NCI-H510A treated with DMSO at 0.1 percent for 48 hours (cell line): ENCODE measurements at places on chromosomes 5 and 9.

DNA sequence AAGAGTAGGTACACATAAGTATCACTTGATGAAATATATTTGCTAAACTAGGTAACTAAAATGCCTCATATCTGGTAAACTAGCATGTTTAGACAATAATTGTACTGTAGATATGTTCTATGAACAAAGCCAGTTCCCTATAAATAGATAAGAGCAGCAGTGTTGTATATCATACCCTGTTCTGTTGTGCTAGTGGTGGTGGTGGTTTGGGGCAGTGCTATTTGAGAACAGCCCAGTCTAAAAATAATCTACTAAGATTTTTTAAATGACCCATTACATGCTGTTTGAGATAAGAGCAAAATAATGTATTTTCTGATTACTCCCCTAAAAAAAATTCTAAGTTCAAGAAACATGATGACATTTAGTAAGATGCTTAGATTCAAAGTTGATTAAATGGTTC is 829.2 kb upstream of the DMAC1 start:
- DNase-seq: no peak

- no peak for DNase-seq
These were observed 101.9 kb downstream of the DIRAS2 start for GRCh38 chr9:90540734-90541133.

GRCh38 chr5:52065182-52065581 is 681.9 kb downstream of the ISL1 start:
- no peak for DNase-seq

DNA sequence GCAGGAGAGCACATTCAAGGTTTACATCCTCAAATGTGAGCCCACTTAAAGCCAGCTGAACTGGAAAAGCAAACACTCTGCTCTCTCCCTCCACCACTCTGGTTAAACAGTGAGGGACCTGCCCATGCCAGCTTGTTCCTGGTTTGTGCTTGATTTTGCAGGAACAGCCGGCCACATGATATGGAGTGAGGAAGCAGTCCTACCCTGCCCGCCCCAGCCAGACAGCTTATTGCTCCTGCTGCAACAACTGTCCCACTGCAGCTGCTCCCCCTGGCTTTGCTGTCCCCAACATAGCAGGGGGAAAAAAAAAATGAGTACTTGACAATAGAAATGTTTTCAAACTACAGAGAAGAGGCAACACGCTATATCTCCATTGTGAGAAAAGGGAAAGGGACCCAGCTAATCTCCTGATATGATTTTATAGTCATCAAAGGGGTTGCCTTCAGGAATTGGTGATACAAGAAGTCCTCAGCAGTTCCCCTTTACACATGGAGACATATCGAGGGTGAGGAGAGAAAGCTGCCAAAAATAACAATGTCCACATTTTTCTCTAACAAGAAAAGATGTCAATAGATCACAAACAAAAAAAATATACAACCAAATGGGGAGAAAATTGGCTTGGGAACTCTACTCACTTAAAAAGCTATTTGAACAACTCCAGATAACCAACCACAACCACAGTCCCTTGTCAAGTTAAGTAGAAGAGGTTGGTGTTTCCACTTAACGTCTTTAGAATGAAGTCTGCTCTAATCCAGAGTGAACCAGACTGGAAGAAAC is 4.6 kb downstream of the MYO10 start:
- DNase-seq: peak; percentile 98

DNA sequence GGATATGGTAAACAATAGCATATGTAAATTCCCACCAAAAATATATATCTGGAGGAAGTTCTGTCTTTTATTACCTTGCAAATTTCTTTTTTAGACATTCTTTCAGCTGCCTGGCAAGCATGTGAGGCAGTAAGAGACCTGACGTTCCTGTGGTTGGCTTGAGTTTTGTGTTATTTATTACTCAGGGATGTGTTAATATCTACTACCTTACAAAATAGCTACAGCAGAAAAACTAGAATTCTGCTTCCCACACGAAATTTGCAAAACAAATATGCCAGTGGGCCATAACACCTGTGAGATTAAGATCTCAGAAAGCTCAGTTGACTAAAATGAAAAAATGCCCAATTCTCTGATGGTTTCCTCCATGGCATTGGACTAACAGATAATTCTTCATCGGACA is 274.2 kb downstream of the TMEM167A start:
- DNase-seq: no peak
